ENCODE measurements at places on chromosomes 7 and 10.

- no peak for DNase-seq
Observed at GRCh38 chr7:107056728-107057473, 12.4 kb downstream of the PRKAR2B start.

- no peak for DNase-seq
Observed at GRCh38 chr7:155378580-155378934, 79.4 kb upstream of the EN2 start.

- DNase-seq: no peak
Observed at GRCh38 chr10:131983780-131984179, 2.1 kb upstream of the BNIP3 start.

DNA sequence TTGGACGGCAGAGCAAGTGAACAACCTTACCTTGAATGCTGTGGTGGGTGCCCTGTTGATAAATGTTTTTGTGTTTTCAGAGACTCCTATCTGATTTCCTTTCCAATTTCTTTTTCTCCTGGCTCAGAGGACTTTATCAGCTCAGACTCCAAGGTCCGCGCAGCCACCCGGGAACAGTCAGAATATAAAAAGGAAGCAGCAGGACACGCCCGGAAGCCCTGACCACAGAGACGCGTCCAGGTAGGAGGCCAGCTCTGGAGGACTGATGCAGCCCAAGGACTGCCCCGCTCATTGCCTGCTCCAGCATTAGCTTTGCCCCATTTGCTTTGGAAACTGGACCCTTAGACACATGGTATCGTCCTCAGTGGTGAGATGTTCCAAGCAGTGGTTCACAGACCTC is 61.3 kb downstream of the TACC2 start:
- DNase-seq: peak; percentile 71

GRCh38 chr10:15725603-15726002 is 5.9 kb upstream of the ITGA8 start:
- peak; percentile 78 for DNase-seq

DNA sequence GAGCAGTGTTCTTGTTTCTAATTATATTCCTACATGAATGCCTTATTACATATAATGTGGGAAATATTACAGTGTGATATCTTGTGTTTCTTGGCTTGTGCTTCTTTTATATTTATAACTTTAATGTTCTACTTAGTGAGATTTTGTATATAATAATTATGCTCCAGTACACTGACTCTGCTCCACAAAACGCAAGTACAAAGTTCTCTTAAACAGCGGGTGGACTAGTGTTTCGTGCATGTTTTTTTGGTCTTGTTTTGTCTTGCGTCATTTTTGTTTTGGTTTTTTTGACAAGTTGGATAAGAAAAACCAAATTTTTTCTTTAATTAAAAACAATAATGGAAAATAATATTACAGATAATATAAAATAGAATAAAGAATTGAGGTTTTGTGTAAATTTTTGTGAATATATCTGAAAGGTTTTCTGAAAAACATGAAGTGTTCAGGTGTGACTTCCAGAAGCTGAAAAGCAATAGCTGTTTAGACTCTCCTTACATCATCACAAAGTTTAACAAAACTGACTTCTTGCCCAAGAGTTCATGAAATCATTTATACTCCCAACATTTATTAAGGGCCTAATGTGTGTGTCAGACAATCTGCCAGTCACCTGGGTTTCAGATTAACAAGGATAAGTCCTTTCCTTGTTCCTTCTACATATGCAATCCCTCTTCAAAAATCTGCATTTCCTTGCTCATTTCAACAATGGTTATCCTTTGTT is 331.8 kb downstream of the LRRTM3 start:
- no peak for DNase-seq

GRCh38 chr10:79034271-79034876 is 34.4 kb upstream of the ZMIZ1 start:
- no peak for DNase-seq

- peak; percentile 86 for DNase-seq
Observed at GRCh38 chr7:2399848-2400587, 3.4 kb upstream of the CHST12 start.

DNA sequence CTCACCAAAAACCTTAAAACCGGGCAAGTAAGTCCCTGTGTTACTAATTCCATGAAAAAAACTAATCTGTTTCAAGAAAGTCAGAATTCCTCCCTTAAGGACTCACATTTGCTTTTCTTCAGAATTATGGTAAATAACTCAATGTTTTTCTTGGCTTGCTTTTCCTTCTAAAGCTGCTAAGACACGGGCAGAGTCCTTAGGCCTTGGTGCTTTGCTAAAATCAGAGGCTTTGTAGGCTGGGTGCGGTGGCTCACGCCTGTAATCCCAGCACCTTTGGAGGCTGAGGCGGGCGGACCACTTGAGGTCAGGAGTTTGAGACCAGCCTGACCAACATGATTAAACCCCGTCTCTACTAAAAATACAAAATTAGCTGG is 32.0 kb downstream of the GNA12 start:
- no peak for DNase-seq
